ENCODE measurements at places on chromosomes 11 and 22.

GRCh38 chr22:32411402-32411801 is 645 bp downstream of the RTCB start:
- no peak for DNase-seq

- DNase-seq: no peak
Observed at GRCh38 chr11:116930177-116930576, 92.8 kb upstream of the APOA1 start.

DNA sequence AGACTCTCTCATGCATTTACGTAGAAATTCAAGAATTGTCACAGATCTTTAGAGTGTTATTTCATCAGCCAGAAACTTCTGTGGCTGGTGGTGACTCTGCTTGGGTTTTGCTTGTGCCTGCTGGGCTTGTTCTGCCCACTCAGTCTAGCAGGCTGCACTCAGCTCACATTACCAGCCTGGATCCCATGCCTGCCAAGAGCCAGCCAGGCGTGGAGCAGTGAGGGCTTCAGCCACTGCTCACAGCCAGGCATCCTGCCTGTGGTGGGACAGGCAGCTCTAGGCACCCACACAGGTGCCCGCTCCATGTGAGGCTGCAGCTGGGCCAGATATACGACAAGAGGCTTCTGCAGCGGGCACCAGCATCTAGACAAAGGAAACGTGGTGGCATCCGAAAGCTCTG is 1213.3 kb upstream of the RAG2 start:
- DNase-seq: no peak

- no peak for DNase-seq
Observed at GRCh38 chr11:124499711-124500110, 43.7 kb downstream of the OR8B12 start.

DNA sequence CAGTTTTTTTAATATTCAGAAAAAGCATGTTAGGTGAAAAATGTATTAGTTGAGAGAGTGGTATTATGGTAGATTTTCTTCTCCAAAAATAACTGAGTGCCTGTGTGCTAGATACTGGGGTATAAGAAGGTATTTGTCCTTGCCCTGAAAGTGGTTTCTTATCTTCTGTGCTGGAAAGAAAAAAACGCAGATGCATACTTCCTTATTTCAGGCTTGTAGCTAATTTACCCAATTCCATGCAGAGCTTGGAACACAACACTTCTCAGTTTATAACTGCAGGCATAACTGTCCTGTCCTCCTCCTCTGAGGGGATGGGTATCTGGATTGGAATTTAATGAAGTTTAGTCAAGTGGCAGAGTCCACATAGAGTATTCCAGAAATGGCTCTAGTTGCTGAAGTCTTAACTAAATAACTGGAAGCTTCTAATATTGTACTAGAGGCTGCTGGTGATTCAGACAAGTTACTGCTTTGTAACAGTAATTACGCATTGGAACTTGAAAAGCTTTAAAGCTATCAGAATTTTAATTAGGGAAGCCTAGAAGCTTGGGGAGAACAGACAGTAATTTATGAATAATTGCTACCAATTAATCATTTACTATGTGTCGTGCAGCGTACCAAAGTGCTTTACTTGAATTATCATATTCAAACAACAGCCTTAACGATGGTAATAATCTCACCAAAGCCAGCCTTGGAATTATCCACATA is 12.7 kb upstream of the C11orf91 start:
- no peak for DNase-seq

DNA sequence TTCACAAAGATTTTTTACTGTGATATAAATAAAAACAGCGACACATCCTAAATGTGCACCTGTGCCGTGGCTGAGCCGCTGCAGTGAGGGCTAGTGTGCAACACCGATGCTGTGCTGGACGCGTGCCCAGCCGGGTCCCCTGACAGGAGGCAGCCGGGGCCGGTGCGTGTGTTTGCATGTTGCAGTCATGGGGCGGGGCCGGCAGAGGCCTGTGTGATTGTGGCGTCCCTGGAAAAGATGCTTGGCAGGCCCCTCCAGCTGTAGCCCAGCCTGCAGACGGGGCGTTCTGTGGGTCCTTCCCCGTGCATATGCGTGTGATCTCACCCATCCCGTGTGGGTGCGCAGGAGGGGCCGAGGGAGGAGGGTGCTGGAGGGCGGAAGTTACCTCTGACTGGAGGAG is 30.6 kb downstream of the MUC6 start:
- DNase-seq: no peak

DNA sequence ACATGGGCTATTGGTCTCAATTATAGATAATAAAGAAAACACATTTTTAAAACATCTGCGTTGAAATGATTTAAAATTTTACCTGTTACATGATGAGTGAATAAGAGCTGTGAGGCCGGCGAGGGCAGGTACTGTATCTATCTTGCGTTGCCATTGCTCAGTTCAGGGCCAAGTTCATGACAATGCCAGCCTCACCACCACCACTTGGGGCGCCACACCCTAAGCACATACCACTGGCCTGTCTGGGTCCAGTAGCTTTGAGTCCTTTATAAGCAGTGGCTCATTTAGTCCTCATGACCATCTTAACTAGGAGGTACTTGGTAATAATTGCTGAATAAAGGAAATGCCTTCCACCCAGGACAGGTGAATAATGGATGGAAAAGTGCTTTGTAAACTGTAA is 14.5 kb upstream of the MB start:
- DNase-seq: no peak

DNA sequence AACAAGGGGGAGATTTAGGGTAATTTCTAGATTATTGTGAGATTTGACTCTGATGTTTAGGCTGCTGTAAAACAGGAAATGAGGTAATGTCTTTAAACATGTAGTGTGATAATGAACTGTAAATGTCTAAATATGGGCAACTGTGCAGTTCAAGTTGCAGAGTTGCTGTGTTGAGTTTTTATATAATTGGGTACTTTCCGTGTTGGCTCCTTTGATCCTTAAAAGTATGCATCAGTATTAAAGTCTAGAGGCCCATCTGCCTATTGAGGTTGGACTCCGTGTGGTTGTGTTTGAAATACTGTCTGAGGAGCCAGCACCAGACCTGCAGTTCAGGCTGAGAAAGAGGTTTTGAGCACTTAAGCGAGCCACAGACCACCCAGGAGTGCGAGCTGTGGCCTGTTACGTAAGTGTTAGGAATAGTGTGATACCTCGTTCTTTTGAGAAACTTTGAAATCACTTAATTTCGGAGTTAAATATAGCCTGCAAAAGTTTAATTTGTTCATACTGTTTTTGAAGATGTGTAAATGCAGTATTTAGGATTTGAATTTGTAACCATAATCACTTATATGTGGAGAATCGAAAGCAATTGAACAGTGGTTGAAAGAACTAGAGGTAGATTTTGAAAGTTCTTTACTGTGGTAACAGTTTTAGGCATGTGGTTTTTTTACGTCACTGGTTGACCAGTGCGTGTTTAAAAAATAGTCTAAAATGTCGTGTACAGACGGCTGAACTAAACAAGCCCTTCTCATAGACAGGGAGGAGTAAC is 9.0 kb downstream of the FAM118A start:
- DNase-seq: no peak

- DNase-seq: no peak
Observed at GRCh38 chr11:92266806-92267205, 42.2 kb downstream of the FAT3 start.

DNA sequence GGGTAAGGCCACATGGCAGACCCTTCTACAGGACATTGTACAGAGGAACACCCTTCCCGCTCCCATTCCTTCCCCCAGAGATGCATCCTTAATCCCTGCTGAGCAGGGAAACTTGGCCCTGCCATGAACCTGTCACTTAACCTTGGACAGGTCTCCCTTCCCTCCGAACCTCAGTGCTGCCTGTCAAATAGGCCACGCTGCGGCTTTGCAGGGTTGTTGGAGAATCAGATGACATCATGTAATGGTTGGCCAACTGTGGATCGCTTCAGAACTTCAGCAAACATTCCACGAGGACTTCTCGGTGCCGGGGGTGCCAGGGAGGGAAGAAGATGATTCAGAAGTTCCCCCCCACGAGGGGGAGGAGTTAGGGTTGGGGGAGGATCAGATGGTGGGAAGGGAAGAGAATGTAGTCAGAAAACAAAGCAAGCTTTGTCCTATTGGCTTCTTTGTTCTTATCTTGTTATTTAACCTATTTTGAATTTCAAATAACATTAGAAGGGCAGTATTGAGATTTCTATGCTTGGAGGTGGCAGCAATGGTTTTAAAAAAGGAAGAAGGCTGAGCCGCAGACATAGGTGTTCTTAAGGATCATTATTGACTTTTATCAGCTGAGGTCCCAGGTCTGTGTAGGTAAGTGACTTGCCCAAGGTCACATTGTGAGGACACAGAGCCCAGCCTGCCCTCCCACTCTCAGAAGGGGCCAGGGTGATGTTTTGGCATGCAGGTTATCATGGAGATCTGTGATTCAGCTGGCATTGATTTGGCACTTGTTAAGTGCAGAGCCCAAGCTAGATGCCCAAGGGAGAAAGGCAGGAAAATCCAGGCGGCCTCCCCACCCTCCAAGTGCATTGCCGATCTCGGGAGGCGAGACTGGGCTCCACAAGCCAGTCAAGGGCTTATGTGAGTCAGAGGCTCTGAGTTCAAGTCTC is 3.1 kb downstream of the CDC42EP1 start:
- no peak for DNase-seq

DNA sequence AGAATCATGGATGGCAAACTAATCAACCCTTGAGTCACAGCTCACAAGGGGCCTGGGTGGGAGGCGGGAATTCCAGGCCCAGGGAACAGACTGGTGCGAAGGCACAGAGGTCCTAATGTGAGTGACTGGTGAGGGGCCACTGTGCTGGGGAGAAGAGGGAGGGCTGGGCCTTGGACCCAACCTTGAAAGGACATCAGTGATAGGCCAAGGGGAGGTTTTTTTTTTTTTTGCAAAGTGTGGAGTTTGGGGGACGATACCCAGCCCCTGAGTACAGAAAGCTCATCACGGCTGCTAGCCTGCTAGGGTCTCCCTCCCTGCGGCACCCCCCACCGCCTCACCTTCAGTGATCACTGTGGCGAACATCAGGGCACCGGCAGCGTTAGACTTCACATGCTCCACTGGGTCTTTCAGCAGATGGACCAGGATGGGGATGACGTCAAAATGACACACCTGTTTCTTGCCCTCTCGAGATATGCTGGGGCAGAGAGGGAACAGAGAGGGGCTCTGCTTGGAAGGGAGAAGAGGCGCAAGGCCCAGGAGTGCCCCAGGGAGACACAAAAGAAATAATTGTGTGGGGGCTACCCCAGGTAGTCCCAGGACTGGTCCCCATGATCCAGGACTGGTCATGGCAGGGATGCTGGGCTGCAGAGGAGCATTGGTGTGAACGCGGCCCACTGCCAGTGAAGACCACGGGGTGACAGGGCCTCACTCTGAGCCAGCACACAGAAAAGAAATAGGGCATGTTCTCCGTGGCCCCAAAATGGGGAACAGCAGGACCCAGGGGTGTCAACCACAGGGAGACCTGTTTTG is 8.6 kb upstream of the GNAZ start:
- no peak for DNase-seq

DNA sequence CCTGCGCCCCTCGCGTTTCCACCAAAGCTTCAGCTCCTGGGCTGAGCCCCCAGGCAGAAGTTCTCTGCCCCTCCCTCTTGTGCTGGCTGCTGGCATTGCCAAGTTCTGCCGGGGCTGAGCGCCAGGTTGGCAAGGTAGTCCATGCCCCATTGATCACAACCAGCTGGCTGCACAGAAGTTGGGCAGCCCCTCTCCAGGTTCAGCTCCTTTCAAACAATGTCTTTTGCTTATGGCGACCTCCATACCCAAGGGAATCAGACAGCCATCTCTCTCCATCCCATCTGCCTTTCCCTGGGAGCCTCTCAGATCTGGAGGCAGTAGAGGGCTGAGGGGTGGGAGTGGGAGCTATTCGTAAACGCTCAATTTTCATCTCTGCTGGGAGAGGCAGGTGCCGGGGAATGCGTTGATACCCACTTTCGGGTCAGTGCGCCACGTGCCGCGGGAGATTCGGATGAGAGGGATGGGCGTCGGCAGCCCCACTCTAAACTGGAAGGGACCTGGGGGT is 1.5 kb downstream of the ADAMTS8 start:
- DNase-seq: no peak

DNA sequence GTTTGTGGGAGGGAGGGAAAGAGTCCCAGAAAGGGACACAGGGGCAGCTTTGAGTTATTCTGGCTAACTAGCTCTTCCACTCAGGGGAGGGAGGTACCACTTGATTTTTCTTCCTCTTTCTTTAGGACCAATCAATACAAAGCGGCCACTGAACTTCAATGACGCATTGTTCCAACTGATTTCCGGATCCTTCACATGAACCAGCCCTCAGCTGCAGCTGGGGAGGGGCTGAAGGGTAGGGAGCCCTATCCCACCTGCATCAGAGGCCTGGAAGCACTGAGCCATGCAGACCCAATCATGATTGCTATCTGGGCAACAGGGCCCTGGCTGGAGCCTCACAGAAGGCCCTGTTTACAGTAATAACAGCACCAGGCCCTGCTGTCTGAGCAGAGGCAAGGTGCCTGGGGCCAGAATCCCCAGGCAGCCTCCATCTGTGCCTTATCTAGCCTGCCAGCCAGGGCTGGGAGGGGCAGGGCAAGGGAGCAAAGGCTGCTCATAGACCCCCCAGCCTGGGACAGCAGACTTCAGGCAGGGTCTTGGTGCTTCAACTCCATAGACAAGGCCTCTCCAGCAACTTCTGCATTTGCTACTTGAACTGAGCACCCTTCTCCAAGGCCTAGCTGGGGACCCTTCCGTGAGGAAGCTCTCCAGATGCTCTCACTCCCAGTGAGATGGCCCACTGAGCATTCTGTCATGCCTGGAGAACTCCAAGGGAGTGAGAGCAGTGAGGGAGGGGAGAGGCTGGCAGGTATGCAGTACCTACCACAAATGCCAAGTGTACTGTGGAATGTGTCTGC is 22.5 kb downstream of the CLPB start:
- no peak for DNase-seq

GRCh38 chr11:74615311-74615710 is 22.9 kb downstream of the POLD3 start:
- no peak for DNase-seq

DNA sequence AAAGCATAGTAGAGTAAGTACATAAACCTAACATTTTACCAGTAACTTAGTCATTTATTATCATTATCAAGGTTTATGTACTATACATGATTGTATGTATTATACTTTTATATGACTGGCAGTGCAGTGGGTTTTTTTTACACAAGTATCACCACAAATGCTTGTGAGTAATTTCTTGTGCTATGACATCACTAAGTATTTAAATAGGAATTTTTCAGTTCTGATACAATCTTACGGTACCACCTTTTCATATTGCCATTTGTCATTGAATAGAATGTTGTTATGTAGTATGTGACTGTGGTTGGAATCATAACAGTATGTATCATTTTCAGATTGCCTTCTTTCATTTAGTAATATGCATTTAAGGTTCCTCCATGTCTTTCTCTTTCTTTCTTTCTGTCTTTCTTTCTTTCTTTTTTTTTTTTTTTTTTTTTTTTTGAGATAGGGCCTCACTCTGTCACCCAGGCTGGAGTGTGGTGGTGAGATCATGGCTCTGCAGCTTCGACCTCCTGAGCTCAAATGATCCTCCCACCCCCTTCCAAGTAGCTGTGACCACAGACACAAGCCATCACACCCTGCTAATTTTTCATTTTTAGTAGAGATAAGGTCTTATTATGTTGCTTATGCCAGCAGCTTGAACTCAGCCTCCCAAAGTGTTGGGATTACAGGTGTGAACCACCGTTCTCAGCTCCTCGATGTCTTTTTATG is 18.6 kb downstream of the ATM start:
- DNase-seq: no peak

GRCh38 chr11:95788921-95789505 is 569 bp downstream of the FAM76B start:
- DNase-seq: no peak
